ENCODE measurements at places on chromosomes 2 and 18.

- no peak for DNase-seq
These were observed 114.7 kb upstream of the CXCR4 start for GRCh38 chr2:136232456-136233172.

DNA sequence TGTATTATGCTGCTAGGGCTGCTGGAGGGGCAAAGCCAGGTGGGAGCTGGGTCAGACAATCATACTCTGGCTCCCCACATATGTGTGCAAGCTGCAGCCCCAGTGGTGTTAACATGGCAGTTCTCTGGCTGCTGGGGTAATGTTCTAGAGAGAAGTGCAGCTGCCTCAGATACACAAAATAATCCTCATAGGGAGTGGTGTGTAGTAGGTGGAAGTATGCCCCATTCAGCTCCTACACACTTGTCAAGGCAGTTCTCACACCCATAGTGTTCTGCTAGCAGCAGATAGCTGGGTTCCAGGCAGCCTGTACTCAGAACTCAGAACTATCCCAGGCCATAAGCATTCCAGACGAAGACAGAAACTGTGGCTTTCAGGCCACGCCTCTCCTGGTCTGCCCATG is 87.9 kb upstream of the NT5C1B start:
- no peak for DNase-seq

DNA sequence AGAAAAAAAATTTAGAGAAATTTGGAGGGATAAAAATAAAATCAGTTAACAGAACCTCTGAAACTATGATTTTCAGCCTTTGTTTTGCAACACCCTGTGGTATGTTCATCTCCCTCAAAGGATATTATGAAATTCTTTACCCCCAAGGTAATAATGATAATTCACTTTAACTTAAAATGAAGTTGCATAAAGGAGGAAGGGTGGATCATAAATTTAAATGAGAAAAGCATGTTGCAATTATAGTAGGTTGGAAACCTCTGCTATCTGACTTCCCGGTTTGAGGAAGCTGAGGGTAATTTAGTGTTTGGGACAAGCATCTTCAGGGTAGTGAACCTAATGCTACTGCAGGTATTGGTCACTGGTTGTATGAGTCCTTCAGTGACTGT is 102.9 kb downstream of the BABAM2 start:
- DNase-seq: no peak

DNA sequence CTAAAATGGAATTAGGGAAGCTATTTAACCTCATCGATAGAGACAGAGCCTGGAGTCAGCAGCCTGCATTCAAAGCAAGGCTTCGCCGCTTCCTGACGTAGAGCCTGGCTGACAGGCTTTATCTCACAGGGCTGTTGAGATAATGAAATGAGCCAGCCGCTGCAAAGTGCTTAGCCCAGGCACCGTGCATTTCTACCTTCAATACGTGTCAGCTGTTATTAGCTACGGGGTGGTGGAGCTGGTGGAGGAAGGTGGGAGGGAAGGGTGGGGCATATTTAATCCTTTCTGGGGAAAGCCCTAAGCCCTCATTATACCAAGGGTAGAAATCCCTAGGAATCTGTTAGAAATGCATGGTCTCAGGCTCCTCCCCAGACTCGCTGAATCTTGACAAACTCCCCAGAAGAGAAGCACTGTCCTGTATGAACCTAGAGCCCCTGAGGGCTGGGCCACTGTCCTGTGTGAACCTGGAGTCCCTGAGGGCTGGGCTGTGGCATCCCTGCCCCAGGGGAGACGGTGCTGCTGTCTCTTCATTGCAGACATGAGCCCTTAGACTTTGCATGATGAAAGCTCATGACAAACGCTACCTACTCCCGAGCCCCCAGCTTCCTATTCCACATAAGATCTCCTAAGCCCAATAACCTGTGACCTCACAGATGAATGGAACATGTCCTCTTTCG is 72.4 kb downstream of the ALPK2 start:
- DNase-seq: no peak

- no peak for DNase-seq
These were observed 681 bp upstream of the NRP2 start for GRCh38 chr2:205681401-205682238.

Data from T1000 (cell line).